Sciatic nerve (tissue), 2 donors: ENCODE measurements at places on chromosomes 4 and X.

DNA sequence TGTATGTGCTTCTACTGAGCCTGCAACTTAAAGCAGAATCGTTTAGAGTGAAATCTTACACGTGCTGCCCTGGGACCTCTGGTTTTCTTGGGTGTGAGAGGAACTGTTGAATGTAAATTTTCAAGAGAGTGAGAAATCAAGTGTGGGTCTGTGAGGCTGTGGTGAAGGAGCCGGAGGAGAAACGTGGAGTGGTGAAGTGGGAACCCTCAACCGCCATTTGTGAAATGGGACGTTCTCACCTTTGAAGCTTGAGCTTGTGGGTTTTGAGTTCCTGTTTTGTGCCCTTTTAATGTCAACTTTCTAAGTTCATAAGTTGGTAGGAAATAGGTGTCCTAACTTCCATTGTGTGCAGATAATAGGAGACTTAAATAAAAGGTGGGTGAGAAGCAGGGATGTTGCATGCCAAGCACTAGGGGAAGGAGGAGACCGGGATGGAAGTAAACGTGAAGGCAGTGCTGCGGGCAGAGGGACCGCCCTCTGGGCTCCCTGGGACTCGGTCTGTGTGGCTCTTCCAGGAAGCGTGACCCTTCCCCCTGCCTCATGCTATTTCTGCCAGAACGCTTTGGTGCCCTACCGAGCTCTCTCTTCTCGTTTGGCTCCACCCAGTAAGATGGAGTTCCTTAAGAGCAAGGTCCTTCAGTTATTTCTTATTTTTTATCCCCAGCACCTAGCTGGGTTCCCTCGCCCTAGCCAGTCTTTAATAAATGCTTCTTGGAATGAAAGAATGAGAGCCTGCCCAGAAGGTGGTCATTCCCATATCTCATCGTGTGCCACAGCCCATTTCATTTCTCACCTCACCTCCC is 56.0 kb downstream of the TMEM131L start:
- DNase-seq: no peak

DNA sequence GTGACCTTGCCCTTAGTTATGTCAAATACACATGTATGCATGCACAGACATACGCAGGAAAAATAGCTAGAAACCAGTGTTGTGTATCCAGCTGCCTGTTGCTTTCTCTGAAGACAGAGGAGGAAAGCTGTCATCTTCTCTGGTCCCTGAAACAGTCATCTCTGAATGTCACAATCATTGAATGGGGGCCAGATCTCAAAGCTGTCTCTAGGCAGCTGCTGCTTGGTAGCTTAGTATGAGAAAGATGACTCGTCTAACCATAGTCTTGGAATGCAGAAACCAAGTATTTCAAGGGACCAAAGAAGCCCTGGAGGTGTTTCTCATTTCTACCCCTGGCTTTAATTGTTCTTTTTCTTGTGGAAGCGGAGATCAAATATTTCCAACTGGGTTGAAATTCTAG is 4.0 kb downstream of the GRIA3 start:
- no peak for DNase-seq

GRCh38 chrX:19064175-19064574 is 58.1 kb downstream of the ADGRG2 start:
- no peak for DNase-seq

GRCh38 chr4:119746951-119747350 is 118.3 kb upstream of the PDE5A start:
- no peak for DNase-seq
